ENCODE measurements at places on chromosomes 1 and 21.
A peak's percentile ranks its signal among the peaks of the same experiment; 100 is the strongest.

GRCh38 chr1:87584586-87584985 is 255.9 kb downstream of the LMO4 start:
- DNase-seq, result no peak

GRCh38 chr1:43688594-43689000 is 18.7 kb upstream of the ST3GAL3 start:
- no peak for DNase-seq

- DNase-seq, result no peak
Observed at GRCh38 chr1:160207771-160208556, 2.8 kb downstream of the PEA15 start.

DNA sequence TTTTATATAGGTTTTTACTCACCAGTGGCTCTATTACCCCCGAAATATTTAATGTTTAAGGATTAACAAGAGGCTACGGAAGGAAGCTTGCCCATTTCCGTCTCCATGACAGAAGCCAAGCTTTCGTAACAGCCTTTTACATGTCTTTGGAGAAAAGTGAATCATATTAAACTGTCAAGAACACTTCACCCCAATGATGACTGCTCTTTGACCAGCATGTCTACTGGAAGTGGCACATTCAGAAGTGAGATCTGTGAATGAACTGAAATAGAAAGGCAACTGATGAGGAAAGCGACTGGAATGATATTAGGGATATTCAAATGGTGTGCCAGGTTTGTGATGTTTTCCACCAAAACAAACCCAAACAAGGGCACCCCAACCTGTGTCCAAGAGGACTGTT is 8.5 kb upstream of the PRDM15 start:
- no peak for DNase-seq

DNA sequence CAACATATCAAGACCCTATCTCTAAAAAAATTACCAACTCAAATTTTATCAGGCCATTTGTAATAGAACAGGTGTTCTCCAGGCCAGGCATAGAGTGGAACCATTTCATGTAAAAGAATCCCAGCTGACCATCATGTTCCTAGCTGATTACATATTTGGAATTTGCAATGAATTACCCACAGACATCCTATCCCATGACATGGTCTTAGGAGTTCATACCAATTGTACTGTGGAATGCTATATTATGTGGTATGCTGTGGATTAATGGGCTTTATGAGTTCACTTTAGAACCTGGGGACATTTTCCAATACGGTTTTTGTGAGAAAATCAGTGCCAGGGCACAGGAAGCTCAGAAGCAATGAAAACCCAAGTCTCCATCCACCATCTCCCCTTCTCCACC is 110.3 kb downstream of the ZNF281 start:
- DNase-seq, result no peak

DNA sequence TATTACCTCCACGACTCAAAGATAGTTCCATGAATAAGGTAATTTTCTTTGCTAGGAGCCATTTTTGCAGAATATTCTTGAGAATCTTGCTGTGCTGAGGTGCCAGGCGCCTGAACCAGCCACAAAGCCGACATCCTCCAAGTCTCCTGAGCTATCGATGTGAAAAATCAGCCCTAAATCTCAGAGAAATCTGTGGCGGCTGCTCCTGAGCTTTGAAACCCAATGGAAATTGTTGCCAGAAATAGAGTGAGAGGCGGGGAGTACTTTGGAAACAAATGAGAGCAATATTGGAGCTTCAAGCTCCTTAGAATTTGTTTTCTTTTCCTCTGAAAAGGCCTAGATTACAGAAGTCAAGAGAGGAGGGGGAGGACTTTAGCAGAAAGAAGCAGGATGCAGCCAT is 6.3 kb downstream of the CAMK1G start:
- no peak for DNase-seq

- no peak for DNase-seq
Observed at GRCh38 chr21:43318841-43319781, 107.8 kb downstream of the SIK1 start.

DNA sequence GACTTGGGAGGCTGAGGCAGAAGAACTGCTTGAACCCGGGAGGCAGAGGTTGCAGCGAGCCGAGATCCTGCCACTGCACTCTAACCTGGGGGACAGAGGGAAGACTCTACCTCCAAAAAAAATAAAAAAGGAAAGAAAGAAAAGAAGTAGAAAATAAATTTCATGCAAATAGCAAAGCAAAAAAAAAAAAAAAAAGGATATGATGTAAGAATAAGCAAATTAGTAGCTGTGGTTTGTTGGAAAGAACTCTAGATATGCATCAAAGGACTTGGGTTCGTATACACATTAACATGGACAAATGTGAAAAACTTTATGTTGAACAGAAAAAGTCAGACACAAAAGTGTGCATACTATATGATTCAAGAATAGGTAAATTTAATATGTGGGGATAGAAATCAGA is 11.9 kb downstream of the WASF2 start:
- DNase-seq, result no peak

DNA sequence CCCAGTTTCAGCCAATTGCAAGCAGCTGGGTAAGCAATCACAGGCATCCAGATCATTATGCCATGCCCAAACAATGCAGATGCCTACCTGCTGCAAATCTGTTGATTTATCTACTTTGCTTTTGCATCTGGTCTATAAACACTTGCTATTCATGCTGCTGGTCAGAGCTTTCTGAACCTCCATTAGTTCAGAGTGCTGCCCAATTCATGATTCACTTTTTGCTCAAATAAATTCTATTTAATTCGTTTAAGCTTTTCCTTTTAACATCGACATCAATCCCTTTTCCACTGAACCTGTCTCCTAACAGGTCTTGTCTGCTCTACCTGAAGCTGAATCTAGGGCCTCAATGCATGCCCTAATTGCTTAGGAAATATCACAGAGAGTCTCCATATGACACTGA is 99.4 kb upstream of the C1orf87 start:
- DNase-seq, result no peak

DNA sequence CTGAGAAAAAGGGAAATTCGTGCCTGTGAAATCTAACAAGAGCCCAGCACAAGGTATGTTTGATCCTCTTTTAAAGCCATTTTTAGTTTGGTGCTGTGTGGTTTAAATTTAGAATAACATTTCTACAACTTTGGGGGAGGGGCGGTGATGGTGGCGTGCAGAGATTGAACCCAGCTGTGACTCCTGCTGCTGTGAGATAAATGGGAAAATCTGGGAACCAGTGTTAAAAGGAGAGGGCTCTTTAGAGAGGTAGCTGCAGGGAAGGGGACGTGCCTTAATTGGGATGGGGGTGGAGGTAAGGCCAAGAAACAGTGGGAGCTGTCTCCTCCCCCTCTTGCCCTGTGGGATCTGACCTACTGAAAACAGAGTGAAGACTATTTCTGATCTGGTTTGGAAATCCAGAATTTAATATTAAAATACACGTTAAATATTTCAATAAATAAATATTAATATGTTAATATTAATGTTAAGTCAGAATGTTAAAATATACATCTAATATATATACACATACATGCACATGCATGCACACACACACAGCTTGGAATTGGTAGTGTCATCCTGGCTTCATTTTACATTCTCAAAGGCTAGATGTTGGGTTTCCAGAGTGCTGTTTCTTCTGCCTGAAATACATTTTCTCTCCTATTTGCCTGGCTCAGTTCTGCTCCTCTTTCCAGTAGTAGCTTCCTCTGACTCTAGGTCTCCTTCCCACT is 30.1 kb upstream of the DNAJC6 start:
- DNase-seq, result no peak

DNA sequence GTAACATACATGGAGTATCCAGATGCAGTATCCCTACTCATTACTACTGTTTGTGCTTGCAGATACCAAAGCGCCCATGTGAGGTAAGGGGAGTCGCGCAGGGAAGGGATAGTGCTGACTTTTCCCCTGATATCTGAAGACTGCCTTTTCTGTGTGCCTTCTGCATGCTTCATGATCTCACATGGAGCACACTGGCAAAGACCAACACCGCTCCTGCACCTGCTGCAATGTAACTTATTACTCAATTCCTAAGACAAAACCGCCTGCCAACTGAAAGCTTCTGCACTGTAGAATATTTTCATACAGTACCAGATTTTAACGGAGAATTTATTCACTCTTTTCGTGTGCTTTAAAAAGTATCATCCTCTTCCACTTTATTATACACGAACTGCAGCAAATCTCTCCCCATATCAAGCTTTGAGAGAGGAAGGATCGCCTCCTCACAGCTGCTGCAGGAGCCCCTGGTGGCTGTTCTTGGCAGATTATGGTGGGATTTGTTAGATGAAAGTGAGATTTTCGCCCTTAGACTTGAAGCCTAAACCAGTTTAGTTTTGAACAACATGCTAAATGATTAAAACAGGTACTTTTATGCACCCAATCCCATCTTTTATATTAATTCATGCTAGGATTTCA is 99.1 kb downstream of the PTPN14 start:
- no peak for DNase-seq

DNA sequence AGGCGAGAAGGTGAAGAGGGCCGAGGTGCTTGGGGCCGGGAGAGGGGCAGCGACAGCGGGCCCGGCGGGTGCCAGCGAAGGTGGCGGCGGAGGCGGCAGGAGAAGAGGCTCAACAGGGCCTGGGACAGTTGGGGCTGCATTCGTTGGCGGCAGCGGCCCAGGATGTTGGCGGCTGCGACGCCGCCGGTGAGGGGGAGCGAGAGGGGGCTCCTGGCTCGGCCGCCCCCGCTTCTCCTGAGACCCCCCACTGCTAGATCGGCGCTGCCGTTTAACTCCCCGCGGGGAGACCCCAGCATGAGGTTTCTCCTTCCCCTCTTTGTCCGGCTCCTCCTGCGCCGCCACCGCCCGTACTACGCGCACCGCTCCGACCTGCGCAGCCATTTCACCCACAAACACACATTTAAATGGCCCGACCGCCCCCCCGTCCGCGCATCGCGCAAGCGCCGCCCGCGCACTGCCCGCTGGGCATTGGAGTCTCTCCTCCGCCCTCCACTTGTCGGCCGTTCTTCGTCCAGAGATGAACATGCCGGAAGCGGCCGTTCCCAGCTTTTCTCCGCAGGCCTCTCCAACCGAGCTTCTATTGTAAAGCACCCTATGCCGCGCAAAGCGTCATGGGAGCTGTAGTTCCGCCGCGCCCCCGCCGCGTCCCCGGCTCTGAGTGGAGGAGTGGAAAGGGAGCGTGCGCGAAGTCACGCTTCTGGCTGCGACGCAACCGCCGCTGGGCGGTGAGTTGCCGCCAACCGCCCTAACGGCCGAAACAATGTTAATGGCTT is at the start of gene RSBN1:
Gene RSBN1, minus strand, starts transcription at position 589 of the 773 bp plus-strand sequence. Its CDS starts 64 bp downstream, at position 525.
- peak; percentile 98 for DNase-seq

DNA sequence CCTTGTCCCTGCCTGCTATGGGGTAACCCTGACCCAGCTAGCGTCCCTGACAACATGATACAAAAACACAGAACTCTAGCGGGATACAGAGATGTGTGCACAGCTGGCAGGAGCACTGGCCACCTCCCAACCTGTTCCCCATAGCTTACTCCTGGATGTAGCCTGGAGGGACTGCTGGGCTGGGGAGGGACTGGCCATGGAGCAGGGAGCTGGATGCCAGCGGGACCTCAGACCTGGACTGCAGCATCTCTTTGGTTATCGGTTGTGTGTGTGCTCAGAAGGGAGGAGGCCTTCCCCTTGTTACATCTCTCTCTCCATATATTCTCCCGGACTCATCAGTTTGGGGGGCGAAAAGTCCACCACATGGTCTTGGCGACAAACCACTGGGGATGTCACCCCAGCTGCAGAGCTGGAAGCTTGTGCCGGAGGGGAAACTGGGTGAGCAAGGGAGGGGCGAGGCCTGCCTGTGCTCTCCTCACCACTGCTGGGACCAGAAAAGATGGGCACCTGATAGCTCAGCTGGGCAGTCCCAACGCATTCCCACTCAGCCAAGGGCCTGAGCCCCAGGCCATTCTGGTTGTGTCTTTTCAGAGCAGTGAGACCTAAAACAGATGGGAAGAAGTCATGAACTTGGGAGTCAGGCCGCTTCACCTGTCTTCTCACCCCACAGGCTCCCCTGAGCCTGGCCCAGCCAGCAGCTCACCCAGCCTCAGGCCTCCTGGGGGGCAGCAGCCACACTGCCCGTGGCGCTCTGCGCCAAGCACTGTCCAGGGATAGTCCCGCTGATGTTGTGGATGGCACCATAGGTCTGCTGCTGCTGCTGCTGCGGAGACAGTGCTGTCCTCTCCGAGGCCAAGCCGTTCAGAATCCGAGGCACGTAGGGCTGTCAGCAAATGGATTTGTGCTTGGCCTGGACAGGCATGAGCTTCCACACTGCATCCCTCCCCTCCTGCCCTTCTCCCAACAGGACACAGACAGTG is 35.6 kb downstream of the TMEM63A start:
- DNase-seq, result no peak

GRCh38 chr1:226643177-226643576 is 94.6 kb downstream of the STUM start:
- peak; percentile 68 for DNase-seq

DNA sequence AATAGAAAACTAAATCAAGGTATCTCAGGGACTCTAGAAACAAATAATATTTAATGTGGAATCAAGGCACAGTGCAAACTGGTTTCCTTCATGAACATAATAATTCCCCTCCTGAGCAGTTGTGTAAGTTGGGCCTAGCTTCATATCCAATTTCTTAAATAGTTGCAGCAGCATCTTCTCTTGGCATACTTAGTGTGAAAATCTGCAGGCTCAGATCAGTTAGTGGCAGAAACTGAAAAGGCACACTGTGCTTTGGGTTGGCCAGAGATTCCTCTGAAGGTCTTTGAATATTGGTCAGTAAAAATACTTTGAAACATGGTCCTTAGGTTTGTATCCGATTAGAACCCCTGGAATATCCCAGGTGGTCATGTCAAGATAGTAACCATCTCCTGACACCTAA is 52.5 kb downstream of the CHRM3 start:
- no peak for DNase-seq

- DNase-seq, result no peak
Observed at GRCh38 chr1:14961661-14962267, 191.8 kb upstream of the TMEM51 start.

DNA sequence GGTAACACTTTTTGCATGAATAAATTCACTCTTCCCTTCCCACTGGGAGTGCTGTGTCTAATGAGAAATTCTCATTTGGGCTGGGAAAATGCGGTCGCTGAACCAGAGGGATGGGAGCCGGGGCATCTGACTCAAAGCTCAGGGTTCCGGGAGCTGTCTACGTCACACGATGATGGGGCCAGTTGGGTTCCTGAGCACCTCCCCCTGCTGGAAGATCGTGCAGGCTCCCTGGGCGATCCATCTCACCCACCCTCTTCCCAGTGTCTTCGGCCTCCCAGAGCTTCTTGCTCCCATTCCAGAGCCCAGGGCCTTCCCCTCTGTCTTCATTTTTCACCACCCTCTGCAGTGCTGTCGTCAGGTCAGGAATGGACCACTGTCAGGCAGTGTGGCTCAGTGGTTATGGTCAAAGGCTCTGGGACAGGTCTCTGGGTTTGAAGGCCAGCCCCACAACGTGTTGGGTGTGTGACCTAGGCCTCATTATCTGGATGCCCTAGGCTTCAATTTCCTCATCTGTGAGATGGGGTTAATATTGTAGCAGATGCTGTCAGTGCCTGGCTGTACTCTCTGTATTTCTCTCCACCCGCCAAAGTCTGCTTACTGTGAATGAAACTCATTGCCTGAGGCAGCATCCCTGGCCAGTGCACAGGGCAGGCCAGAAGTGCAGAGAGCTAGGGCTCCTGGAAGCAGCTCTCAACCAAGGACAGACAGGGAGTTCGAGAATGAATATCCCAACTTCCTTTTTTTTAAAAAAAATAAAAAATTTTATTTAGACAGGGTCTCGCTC is 31.8 kb downstream of the IGSF21 start:
- DNase-seq, result no peak

GRCh38 chr1:231803353-231803752 is 176.8 kb downstream of the DISC1 start:
- no peak for DNase-seq

Measured in stimulated activated CD8-positive, alpha-beta memory T cell treated with anti-CD3 and anti-CD28 coated beads, Interleukin-15, amount 100 ng/mL, for 48 hours (primary cell).